Vagina (tissue), 2 donors: ENCODE measurements at places on chromosomes 2 and 18. TPM values are rescaled to one million over a fixed set of nuclear protein-coding genes. Genes with fewer than 3 reads are reported as not detected.

Gene SS18
- 378 TPM for total RNA-seq

Gene EFEMP1
- 235 TPM for total RNA-seq

Gene SLC9A4
- not detected for total RNA-seq

Gene POTEC
- not detected for total RNA-seq

Gene CD8B2
- 0.74 TPM for total RNA-seq

Gene KIAA2012
- not detected for total RNA-seq

Gene NYAP2
- 0.25 TPM for total RNA-seq

Gene TUBA3E
- not detected for total RNA-seq

Gene MEP1B
- total RNA-seq, result not detected

Gene FABP1
- not detected for total RNA-seq

Gene C2orf78
- total RNA-seq, result not detected

Gene MSTN
- total RNA-seq, result 0.74 TPM

Gene TCF23
- 7.4 TPM for total RNA-seq

Gene FBXO36
- total RNA-seq, result 1.7 TPM

Gene ITPRID2
- total RNA-seq, result 64.1 TPM

Gene DCDC2C
- total RNA-seq, result not detected

Gene ANKRD30B
- not detected for total RNA-seq

Gene GKN2
- total RNA-seq, result not detected

Gene ZNF804A
- 1.2 TPM for total RNA-seq

Gene CLEC4F
- total RNA-seq, result 0.49 TPM

Gene CCDC74B
- 10.3 TPM for total RNA-seq

Gene SKOR2
- not detected for total RNA-seq
